Activated T-cell treated with anti-CD3 and anti-CD28 coated beads, Interleukin-2, amount 50 U/mL, for 48 hours (primary cell): ENCODE measurements at places on chromosomes 1 and 21.
A peak's percentile ranks its signal among the peaks of the same experiment; 100 is the strongest.

DNA sequence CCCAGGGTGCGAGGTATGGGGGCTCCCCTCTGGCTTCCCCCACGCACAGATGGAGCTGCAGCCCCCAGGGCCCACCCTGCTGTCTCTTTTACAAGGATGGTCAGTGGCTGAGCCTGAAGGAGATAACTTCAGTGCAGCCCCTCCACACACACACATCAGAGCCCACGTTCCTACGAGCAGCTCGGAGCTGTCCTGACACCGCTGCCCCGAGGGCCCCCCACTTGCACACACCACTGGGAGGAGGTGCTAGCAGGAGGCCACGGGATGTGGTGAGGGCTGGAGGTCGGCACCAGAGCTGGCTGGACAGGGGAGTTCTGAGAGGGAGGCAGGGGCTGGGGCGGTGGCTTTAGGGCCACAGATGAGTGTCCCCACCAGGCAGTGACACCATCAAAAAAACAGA lies 53.9 kb downstream of the MORN1 start:
- no peak for DNase-seq

GRCh38 chr1:33726274-33726804 lies 137.5 kb upstream of the HMGB4 start:
- DNase-seq, result no peak

- DNase-seq, result no peak
These were observed 166.3 kb downstream of the DUSP10 start for GRCh38 chr1:221575605-221576004.

DNA sequence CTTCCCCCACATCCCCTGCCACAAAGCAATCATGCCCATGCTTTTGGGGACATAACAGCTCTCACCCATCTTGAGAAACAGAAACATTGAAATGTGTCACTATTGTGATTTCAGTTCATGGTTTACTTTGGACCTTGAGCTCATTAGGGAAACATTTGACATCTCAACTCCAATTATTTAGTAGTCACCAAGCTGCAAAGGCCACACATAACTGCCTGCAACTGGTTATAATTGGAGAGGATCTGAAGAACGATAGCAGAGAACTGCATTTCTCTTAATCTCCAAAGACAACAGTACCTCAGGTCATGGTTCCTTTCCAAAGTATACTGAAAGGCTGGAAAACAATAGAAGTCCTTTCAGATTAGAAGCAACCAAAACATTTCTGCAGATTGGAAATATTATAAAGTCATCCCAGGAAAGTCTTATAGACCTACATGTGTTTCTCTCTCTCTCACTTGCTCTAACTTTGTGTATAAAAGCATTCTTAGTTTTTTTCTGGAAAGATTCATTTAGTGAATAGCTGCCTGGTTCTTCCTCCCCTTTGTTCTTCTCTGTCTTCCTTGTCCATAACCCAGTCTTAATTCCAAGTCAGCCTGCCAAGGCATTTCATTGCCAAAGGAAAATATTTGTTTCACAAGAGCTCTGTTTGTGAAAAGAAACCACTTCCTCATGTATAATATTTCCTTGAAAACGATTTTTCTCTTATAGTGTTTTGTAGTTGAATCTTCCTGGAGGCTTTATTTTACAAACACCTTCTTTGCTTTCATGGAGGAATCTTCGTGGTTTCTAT lies 426.8 kb downstream of the ADGRL2 start:
- DNase-seq, result no peak

- DNase-seq, result peak; percentile 76
These were observed 26.2 kb upstream of the SCMH1 start for GRCh38 chr1:41268154-41268770.

GRCh38 chr1:230713915-230714764 lies at the start of gene AGT:
Gene AGT, minus strand, starts transcription at chr1:230714122. Its CDS starts 3,299 bp downstream, at chr1:230710823.
- DNase-seq, result no peak

- DNase-seq, result no peak
These were observed 70.5 kb downstream of the IGSF21 start for GRCh38 chr1:18178111-18178510.

- peak; percentile 44 for DNase-seq
These were observed 21.4 kb downstream of the SEC16B start for GRCh38 chr1:177948336-177948972.

GRCh38 chr1:1966071-1966740 lies 37.4 kb downstream of the CFAP74 start:
- no peak for DNase-seq

DNA sequence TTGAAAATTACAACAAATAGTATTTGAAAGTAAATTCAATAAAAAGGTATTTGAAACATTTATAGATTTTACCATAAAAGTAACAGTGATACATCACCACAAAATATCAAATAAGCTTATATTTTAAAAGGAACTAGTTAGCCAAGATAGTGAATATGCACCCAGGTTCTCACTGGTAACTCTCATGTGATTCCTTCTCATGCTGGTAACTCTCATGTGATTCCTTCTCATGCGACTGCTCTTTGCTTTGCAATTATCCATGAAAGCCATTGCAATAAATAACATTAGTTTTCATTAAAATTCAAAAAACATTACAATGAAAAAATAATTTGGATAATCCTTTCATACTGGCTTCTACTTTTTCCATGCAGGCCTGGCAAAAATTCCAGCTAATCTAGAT lies 75.4 kb downstream of the AHCTF1 start:
- no peak for DNase-seq

GRCh38 chr1:29567257-29567656 lies 330.9 kb downstream of the PTPRU start:
- no peak for DNase-seq

GRCh38 chr1:207990876-207991582 lies 80.1 kb upstream of the CD34 start:
- no peak for DNase-seq

- DNase-seq, result no peak
These were observed 10.0 kb upstream of the OTUD3 start for GRCh38 chr1:19872190-19872589.

DNA sequence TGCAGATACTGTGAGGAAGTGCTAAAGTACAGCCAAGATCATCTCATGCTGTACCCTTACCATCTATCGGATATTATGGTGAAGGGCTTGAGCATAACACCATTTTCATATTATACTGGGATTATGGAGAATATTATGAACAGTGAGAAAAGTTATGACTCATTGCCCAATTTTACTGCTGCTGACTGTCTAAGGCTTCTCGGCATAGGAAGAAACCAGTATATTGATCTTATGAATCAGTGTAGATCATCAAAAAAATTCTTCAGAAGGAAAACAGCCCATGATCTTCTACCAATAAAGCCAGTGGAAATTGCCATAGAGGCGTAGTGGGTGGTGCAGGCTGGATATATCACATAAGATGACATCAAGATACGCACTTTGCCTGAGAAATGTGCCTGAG lies 47.7 kb downstream of the PPIAL4G start:
- DNase-seq, result no peak

DNA sequence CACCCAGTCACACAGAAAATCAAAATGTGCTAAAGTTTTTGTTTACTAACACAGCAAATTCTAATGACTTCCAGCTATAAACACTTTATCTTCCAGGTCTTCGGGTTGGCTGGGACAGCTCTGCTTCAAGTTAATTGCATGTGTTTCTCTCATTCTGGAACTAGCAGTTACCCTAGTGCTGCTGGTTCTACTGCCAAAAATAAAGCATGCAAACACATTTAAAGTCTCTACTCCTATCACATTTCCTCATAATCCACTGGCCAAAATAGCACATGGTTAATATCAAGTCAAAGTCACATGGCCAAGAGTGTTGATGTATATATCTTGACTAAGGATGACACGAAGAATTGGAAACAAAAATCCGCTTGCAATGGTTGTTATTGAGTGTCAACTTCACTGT lies 973.1 kb upstream of the ADGRL2 start:
- no peak for DNase-seq

DNA sequence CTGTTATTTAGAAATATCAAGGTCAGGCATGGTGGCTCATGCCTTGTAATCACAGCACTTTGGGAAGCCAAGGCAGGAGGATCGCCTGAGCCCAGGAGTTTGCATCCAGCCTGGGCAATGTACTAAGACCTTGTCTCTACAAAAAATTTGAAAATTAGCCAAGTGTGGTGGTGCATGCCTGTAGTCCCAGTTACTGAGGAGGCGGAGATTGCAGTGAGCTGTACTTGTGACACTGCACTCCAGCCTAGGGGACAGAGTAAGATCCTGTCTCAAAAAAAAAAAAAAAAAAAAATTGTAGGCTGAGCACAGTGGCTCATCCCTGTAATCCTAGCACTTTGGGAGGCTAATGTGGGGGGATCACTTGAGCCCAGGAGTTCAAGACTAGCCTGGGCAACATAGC lies 45.3 kb downstream of the PIK3CD start:
- DNase-seq, result no peak

DNA sequence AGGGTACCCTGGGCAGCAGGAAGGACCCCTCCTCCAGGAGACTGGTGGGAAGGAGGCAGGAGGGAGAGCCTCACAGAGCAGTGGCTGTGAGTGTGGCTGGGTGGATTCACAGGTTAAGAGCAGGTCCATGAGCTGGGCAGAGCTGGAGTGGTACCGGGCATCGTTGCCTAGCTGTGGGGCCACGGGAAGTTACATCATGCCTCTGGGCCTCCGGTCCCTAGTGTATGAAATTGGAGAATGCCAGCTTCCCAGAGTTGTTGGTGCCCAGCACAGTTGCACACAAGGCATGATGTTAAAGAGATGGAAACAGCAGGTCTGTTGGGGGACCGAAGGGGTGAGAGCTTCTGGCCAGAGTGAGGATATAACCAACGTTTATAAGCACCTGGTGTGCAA lies 18.5 kb downstream of the FOXO6 start:
- DNase-seq, result no peak

GRCh38 chr1:97307151-97307550 lies 585.6 kb downstream of the PTBP2 start:
- no peak for DNase-seq

DNA sequence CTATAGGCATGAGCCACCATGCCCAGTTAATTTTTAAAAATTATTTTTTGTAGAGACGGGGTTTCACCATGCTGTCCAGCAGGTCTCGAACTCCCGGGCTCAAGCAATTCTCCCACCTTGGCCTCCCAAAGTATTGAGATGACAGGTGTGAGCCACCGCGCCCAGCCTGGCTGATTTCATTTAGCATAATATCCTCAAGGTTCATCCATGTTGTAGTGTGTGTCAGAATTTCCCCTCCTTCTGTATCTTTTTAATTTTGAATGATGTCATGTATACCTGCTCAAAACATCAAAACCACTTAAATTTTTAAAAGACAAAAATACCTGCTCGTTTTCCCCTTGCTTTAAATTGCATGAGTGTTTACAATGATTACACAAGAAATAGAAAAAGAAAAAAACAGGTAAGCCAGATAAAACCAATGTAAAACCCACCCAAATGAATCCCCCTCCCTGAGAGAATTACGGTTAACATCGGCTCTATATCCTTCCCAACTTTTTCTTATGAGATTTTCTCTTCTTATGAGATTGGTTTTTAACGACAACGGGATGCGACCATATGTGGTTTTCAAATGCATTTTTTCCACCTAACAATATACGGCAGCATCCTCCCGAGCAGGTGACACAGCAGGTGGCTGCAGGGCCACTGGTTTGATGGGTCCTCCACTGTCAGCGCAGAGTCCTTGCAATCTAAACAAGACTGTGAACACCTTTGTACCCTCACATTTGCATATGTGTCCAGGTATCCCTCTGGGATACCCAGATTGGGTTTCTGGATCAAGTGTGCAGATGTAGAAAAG lies 22.1 kb downstream of the IFFO2 start:
- no peak for DNase-seq

- DNase-seq, result no peak
These were observed 8.9 kb downstream of the COL16A1 start for GRCh38 chr1:31694964-31695313.
